ENCODE measurements at places on chromosomes 1 and 21.

GRCh38 chr1:169745015-169745861 is 11.4 kb upstream of the SELE start:
- no peak for DNase-seq

GRCh38 chr1:53636621-53637171 is 102.3 kb downstream of the GLIS1 start:
- DNase-seq: peak; percentile 24

DNA sequence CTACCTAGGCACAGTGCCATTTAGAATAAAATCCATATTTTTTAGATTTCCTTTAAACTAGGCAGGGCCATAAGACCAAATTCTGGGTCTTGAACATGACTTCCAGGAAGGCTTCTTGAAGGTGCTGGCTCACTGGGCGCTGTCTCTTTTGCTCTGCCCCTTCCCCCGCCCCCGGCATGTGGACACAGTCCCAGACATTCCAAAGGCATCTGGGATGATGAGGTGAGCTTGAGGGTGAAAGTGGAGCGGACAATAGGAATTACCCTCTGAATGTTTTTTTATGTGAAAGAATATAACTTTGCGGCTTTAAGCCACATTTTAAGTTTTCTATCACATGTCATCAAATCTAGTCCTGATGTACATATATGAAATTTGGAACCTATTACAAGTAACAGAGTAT is 29.4 kb downstream of the RWDD3 start:
- DNase-seq: no peak

DNA sequence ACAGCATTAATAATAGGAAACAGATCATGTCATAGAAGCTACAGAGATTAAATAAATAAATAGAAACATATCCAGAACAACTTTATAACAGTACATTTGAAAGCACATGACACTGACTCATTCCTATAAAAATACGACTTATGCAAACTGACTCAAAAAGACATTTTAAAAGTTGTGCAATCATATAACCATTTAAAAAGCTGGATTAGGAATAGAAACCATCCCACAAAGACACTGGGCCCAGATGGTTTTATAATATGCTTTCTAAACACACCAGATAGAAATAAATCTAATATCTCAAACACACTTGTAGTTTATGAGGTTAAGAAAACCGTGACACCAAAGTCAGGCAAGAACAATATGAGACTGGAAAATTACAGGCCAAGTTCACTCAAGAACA is 47.6 kb downstream of the MATN1 start:
- no peak for DNase-seq

DNA sequence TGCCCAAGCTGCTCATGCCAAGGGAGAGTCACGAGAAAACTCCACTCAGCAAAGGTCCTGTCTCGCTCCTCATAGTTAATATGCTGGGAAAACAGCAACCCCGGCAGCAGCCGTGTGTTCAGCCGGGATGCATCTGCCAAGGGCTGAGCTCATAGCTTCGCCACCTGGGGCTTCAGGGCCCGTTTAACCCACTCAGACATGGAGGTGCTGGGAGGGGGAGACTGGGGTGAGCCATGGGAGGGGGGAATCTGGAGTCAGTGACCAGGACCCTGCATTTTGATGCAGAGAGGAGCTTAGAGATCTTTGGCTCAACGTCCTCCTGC is 283.4 kb downstream of the PTPRU start:
- peak; percentile 40 for DNase-seq

DNA sequence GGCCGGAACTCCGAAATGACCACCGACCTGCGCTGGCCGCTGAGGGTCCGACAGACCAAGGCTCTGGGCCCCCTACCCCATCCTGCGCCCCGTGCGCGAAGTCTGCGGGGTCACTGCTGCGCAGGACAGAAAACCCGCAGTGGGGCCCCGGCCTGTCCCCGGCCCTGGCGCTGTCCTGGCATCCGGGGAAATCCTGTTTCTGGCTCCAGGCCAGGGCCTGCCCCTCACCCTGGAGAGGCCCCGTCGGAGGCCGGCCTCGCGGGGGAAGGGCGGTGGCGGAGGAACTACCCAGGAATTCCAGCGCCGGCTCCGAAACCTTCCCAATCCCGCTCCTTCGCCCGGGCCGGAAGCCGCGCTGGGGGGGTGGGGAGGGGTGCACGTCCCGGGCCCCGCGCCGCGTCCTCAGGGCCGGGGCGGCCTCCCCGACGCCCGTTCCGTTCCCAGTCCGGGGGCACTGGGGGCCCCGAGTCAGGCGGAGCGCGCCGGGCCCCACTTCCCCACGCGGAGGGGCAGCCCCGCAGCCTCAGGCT is 77.0 kb downstream of the MORN1 start:
- DNase-seq: no peak

DNA sequence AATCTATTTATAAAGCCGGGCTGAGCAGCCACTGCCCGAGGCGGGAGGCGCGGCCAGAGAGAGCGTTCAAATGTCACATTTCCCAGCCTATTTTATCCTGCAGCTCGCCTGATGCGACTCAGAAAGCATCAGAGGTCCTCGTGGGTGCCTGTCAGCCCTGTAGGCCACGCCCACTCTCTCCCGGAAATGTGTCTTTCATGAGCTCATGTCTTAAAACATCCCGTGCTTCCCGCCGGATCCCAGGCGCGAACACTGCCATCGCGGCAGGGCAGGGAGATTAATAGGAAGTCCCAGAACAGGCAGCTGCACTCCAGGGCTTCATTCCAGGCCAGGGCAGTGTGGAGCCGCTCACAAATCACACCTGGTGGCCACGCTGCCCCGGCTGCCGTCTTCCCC is 117.5 kb downstream of the PRDM16 start:
- peak; percentile 80 for DNase-seq

DNA sequence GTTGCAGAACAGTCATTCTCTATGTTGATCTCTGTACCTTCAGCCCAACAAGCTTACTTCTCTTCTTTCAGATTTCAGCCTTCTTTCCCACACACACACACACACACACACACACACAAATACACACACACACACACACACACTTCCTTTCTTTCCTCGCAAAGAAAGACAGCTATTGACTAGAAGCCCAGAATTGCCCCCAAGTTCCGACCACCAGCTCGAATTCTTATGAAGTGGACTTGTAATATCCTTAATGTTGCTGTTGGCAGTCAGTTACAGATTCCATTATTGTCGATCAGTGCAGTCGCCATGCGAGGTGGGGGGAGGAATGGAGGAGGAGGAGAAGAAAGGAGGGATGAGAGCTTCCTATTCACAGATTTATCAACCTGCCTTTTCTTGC is 125.5 kb downstream of the CLEC20A start:
- DNase-seq: no peak

DNA sequence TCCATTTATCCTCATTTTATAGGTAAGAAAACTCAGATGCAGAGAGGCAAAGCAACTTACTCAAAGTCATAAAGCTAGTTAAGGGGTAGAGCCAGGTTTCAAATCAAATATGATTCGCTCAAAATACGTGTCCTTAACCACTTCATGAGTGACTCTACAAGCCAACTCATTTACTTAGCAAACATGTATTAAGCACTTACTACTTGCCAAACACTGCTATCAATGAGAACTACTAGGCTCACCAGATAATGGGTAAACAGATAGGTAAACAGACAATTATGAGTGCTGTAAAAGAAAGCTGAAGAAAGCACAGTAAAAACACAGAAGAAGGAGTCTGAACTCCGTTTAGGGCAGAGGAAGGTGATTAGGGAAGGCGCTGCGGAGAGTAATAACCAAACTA is 65.9 kb downstream of the WDR64 start:
- no peak for DNase-seq

DNA sequence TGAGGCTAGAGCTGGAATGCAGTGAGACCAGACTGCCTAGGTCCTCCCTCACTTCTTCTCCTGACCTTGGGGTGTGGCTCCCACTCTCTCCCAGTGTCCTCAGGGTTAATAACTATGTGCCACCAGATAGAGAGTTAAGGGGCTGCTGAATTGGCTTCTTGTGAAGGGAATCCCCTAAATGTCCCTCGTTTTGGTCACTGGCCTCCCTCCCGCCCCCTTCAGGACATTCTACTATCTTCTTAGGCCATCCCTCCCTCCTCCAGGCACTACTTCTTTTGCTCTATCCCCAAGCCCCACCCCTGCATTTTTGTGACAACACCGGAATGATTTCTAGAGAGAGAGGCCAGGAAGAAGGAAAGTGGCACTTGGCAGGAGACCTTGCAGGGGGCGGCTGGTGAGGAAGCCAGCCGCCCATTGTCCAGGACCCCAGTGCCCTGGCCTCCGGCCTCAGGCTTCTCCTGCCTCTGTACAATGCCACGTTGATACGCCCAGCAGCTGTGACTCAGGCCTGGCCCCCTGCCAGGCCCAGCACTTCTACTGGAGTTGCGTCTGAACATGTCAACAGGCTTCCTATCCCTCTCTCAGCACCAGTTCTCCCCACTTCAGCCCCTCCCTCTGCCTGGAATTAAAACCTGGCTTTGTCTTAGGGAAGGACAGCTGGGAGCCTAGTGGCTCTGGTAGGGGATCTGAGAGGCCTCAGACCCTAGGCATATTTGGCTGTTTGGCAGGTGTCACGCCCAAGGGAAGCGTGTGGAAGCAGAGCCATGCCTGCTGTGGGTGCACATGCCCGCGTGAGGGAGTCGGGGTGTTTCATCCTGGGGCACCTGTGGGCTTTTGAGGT is 9.1 kb downstream of the LMNA start:
- DNase-seq: peak; percentile 97
